Stimulated activated CD4-positive, alpha-beta T cell treated with anti-CD3 and anti-CD28 coated beads, Interleukin-1b, Interleukin-23, amount 100 ng/mL, for 4 hours (primary cell): ENCODE measurements at places on chromosomes 2 and 18.
A peak's percentile ranks its signal among the peaks of the same experiment; 100 is the strongest.

DNA sequence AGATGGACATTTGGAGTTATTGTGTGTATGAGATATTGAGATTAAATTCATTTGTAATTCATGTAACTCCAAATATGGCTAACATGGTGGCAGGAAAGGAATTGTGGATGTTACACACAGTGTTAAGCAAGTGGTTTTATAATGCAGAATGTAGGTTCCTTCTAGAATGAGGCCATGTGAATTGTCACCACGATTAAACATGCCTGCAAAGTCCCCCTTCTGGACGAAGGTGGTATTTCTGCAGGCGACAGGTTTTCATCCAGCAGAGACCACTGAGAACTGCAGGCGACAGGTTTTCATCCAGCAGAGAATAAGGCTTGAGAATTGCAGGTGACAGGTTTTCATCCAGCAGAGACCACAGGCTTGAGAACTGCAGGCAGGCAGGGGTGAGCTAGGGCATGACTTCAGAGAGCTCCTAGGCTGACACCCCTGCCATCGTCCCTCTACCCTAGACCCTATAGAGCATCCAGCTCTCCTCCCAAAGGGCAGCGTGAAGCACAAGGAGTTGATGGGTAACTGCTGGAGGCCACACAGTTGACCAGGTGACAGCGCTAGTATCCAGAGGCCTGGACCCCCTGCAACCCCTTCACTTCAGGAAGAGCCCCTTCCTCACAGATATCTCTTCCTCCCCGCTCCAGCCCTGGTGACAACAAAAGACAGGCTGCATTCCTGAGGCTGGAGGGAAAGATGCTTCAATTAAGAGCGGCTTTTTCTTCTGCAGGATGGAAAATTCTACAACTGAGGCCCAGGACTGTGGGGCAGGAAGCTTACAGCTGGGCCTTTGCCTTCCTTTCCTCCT lies 175.8 kb downstream of the LOXHD1 start:
- DNase-seq: peak; percentile 27

- no peak for DNase-seq
Measured at GRCh38 chr2:28350791-28351285, 41.8 kb upstream of the FOSL2 start.

DNA sequence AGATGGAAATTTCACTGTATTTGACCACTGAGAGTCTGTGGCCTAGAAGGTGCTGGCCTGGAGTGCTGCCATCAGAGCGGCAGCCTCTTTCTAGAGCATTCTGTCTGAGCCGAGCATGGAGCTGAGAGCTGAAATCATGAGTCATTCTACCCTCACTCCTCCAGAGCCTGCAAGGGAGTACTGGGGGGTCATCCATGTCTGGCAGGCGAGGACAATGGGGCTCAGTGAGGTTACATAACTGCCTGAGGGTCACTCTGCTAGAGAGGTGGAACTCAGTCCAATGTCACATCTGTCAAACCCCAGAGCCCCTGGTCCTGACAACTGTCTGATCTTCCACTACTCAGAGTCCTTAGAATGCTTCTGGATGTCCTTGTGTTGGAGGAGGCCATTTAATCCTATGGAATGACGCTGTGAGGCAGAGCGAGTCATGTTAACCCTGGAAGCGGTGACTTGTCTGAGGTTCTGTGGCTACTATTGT lies 65.3 kb downstream of the HAUS1 start:
- DNase-seq: no peak

DNA sequence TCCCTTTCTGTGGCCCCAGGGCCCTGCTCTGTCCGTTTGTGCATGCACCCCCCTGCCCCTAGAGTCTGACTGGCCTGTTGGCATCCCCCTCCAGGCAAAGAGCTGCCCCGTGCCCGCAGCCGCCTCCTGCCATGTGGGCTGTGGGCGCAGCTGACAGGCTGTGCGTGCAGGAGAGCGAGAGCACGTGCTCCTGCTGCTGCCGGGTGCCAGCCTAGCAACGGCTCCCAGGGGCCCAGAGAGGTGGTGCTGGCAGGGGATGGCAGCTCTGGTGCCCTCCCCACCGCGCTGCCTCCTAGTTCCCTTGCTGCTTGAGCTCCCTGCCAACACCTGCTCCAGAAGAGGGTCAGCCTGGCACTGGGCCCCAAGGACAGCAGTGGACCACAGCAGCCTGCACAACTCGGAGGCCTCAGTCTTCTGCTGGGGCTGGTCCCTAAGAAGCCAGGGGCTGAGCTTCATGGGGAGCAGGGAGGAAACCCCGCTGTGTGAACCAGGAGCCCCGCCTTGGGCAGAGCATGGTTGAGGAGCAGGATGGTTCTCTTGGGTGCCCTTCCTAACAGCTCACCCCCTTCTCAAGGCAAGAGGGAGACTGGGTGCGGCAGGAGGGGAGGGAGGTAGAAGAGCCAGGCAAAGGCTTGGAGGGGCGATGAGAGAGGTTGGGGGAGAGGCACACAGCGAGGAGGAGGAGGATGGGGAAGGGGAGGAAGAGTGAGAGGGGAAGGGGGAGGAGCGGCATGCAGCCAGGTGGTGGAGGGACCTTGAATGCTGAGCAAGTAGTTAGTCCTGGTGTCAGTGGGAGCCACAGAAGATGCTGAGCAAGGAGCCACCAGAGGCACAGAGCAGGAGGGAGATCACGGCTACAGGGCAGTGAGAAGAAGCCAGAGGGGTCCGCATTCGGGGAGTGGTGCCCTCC lies 23.8 kb upstream of the PTMA start:
- DNase-seq: no peak

DNA sequence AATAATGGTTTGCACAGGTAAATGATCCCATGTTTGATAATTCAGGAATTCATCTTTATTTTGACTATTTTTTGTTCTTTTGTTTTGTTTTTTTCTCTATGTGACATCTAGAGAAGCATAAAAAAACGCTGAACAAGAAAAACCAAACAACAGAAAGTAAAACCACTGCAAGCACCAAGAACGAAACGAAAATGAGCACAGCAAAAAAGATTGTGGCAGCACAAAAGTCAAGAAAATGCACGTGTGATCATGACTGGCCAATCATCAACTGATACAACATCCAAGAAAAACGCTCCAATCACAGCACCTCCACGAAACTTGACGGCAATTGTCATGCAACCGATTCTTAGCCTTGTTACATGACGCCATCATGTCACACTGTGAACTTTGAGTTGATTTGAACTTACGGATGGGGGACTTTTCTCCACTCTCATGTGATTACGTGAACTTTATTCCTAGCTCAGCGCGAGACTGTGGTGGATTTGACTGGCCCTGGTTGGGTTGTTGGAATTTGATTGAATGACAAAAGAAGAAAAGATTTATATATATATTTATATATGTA lies 318.7 kb downstream of the CELF4 start:
- no peak for DNase-seq

DNA sequence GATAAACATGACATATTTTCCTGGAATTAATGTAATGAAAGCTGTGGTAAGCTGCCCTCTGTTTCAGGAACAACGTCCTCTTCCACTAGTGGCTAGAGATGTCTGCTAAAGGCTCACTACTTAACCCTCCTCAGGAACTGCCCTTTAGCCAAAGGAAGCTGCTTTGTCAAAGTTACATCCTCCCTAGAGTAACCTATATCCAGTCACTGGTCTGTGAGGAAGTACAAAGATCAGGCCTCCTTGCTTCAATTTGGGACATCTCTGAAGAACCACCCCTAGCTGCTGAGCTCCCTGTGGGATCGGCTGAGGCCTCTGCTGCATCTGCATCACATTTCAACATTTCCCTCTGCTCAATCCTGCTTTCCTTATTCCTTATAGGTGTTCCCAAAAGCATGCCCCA lies 107.8 kb downstream of the PRELID3A start:
- DNase-seq: no peak

DNA sequence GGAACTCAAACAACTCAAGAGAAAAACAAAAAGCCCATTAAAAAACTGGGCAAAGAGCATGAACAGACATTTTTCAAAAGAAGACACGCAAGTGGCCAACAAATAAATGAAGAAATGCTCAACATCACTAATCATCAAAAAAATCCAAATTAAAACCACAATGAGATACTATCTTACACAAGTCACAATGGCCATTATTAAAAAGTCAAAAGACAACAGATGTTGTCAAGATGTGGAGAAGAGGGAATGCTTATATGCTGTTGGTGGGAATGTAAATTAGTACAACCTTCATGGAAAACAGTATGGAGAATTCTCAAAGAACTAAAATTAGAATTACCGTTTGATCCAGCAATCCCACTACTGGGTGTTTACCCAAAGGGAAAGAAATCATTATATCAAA lies 15.1 kb downstream of the LMAN1 start:
- DNase-seq: no peak

DNA sequence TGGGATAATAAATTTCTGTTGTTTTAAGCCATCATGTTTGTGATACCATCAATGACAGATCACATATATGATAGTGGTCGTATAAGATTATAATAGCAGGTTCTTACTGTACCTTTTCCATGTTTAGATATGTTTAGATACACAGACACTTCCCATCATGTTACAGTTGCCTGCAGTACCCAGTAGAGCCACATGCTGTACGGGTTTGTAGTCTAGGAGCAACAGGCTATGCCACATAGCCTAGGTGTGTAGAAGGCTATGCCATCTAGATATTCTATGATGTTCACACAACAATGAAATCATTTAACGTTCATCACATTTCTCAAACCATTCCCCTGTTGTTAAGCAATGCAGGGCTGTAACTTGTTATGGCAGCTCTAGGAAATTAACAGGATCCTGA lies 132.9 kb upstream of the SH3BP4 start:
- DNase-seq: no peak

- no peak for DNase-seq
Measured at GRCh38 chr2:176574484-176575236, 305.4 kb downstream of the MTX2 start.

GRCh38 chr2:214203744-214204289 lies 207.0 kb upstream of the VWC2L start:
- DNase-seq: no peak

DNA sequence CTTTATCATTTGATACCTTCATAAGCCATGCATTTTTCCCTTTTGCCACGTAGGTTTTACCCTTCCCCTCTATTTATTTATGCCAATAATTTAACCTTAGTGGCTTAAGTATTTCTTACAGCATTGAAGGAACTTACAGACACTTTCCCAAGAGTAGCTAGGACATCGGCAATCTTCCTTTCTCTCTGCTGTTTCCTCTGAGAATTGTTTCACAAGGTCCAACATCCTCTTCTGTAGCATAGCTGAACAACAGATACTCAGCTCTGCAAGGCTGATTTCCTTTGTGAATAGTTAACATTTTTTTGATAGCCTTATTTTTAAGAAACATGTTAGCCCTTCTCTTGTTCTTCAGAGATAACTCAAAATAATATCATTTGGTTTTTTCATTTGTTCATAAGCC lies 1.1 kb upstream of the GCA start:
- no peak for DNase-seq

- no peak for DNase-seq
Measured at GRCh38 chr2:26687801-26688200, 4.7 kb upstream of the KCNK3 start.

DNA sequence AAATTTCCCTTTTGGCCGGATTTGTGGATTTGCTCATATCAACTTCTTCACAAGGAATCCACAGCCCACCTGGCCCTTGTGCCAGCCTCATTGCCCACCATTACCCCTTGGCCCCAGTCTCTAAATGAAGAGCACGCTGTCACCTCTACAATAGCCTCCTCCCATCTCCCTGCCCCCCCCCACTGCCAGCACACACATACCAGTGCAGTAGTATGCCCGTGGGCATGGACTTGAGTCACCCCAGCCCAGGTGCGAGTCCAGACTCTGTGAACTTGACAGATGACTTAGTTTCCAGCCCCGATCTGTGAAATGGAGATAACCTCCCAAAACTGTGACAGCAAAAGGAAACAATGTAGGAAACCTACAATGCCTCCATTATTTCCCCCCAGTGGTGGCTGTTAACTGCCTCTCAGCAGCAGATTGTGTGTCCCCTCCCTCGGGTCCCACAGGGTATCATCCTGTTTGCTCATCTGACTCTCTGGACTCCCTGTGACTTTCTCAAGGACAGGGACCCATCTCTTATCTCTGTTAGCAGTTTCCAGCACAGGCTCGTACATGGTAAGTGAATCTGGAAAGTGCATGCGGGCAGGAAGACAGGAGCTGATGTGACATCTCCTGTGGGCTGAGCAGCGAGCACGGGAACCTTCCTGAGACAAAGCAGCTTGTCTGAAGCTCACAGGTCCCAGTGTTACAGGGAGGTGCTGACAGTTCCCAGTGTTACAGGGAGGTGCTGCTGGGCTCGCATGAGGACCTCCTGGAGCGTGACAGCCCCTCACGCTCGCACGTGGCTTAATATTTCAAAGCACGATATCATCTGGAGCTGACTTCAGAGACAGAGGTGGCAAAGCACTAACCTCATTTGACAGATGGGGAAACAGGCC lies 4.2 kb upstream of the TMEM185B start:
- no peak for DNase-seq

DNA sequence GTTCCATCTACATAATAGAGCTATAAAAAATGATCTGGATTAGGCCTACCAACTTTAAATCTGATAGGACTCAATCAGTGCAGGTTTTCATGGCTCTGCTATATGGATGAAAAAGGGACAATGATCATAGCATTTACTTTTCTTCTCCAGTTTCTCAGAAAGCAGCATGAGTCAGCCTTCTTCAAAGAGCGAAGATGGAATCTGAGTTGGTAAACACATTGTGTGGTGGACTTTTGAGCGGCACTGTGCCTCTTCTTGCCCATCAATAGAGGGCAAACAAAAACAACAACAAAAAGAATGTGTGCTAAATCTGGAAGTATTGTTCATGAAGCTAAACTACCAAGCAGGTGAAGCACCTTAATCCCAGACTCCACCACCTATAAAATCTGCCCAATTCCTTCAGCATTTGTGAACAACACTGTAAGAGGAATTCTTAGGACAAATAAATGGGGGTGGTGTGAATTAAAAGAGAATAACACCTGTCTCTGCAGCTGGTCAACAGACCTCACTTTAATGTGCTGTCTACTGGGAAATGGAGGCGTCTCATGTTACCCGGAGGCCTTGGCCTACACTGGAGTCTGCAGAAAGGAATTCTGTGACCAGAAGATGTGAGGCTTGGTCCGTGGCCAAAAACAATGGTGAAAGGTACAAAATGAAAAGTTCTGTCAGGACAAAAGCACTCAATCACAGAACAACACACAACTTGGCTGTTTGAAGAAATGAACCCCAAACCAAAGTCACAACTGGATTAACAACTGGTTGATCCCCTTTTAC lies 609.0 kb downstream of the IRS1 start:
- no peak for DNase-seq
